LNCaP clone FGC (cell line): ENCODE measurements at places on chromosomes 16 and 17.

- no peak for DNase-seq
These were observed 41.6 kb upstream of the TAC4 start for GRCh38 chr17:49889500-49889899.

GRCh38 chr16:4010225-4011158, 105.8 kb downstream of the ADCY9 start:
- no peak for DNase-seq

GRCh38 chr17:32112416-32112815, 29.9 kb upstream of the RHOT1 start:
- no peak for DNase-seq

DNA sequence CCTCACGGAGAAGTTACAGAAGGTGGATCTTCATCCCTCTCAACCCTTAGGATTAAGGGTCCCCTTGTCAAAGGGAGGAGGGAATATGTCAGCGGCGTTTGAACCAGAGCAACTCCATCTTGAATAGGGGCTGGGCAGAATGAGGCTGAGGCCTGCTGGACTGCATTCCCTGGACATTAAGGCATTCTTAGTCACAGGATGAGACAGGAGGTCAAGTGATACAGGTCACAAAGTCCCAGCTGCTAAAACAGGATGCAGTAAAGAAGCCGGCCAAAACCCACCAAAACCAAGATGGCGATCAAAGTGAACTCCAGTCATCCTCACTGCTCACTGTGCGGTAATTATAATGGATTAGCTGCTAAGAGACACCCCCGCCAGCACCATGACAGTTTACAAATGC, 36.7 kb downstream of the RBFOX3 start:
- DNase-seq = no peak

GRCh38 chr17:68861602-68862001, 93.6 kb downstream of the ABCA8 start:
- no peak for DNase-seq

DNA sequence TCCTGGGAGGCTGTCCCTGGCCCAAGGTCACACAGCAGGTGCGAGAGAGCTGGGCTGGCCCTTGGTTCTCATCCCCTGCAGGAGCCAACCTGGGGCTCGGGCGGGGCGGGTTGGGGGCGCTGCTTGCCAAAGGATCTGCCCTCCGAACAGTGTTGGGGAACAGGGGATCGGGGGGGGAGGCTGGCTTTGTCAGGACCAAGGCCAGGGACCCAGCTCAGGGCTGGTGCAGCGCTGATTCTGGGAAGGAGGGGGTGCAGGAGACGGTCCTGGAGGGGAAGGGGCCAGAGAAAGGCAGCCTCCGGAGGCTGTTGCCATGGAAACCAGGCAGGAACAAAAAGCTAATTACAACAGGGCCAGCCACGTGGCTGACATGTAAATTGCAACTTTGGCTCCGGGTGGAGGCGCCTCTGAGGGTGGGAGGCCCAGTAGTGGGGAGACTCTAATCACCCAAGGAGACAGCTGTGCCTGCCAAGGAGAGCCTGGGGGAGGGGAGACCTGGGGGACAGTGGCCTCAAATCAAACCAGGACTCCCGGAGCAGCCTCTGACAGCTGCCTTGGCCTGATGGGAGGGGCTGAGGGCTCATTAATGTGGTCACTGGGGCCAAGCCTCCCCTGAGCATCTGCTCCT, 1.3 kb downstream of the TUBB3 start:
- DNase-seq = no peak

- no peak for DNase-seq
These were observed 4.7 kb downstream of the HS3ST6 start for GRCh38 chr16:1913327-1914083.

GRCh38 chr17:20121359-20122253, 112.4 kb downstream of the SPECC1 start:
- peak; percentile 41 for DNase-seq

GRCh38 chr16:86951041-86951822, 366.0 kb downstream of the C16orf95 start:
- no peak for DNase-seq

- DNase-seq = no peak
These were observed 9.9 kb upstream of the CES3 start for GRCh38 chr16:66950971-66951790.
